ENCODE measurements at places on chromosomes 6 and 20.

- H3K27ac ChIP-seq = no peak overlapping the region
- H3K4me3 ChIP-seq = no peak overlapping the region
- DNase-seq = no peak
- H3K27me3 ChIP-seq = no peaks in the 10 kb centered on the region
- H3K36me3 ChIP-seq = no peaks in the 10 kb centered on the region
These were observed 674.2 kb upstream of the FLRT3 start for GRCh38 chr20:15011631-15012030.

GRCh38 chr6:163387317-163387716, 27.2 kb upstream of the QKI start:
- H3K36me3 ChIP-seq = no peaks in the 10 kb centered on the region
- no peaks in the 10 kb centered on the region for H3K27me3 ChIP-seq
- no peak for DNase-seq
- peaks cover 17% of the 10 kb centered on the region for H3K4me1 ChIP-seq
- H3K27ac ChIP-seq = no peak overlapping the region

DNA sequence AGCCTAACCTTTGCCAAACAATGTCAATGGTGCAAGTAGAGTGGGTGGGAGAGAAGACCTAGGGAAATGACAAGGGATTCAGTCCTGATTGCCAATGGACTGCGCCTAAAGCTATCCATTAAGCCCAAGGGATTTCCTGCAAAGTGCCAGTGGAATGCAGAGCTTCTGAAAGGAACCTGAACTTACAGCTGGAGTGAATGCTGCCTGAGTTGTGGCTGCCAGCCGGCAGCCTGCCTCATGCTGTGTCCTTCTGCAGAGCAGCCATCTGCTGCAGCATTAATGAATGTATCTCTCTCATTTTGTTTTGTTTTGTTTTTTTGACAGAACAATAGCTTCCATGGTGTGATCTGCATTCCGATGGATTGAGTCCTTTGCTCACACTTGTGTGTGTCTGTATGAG, 44.7 kb downstream of the SLC35F1 start:
- H3K36me3 ChIP-seq = no peaks in the 10 kb centered on the region
- H3K27me3 ChIP-seq = no peaks in the 10 kb centered on the region
- no peak overlapping the region for H3K27ac ChIP-seq
- no peaks in the 10 kb centered on the region for H3K4me1 ChIP-seq
- no peak overlapping the region for H3K4me3 ChIP-seq

DNA sequence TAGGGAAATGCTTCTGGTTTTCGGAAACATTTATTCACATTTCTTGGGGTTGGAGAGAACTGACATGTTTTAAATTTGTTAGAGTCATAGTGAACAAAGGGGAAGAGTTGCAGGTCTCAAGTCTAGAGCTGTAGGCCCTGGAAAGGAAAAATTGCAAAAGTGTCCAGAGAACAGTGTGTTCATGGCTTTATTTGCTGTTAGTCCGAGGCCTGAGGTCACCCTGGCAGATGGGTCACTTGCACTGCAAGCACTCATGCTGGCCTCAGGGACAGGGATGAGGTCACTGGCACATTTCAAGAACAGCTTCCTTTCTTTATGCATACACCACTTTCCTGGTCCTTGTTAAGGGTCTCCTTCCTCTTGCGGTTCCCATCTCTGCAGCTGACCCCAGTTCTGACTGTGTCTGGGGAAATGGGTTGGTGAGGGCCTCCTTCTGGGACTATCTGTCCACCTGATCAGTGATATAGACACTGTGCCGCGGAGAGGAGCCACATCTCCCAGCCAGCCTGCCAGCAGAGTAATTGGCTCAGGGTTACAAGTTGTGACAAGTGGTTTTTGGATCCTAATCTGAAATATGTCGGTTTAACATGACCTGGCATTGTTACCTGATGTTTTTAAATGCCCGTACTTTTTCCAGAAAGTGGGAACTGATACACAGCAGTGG, 194.0 kb downstream of the EYA4 start:
- no peak overlapping the region for H3K4me3 ChIP-seq
- no peaks in the 10 kb centered on the region for H3K36me3 ChIP-seq
- DNase-seq = no peak
- no peaks in the 10 kb centered on the region for H3K27me3 ChIP-seq
- H3K27ac ChIP-seq = no peak overlapping the region

DNA sequence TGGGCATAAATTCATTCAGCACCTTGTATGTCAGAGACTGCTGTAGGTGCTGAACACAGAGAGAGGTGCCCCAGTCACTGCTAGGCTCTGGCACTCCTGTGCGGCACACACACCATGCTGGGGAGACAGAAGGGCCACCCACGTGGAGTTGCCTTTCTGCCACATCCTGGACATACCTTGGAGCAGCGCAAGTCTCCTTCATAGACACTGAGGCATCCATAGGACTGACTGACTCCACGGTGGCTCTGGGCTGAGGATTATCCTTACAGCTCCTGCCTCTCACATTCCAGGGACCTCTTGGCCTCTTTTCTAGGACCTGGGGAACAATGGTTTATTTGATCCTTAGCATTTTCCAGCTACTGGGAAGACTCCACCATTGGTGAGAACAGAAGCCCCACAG, 26.0 kb upstream of the SLC22A23 start:
- DNase-seq = no peak
- no peaks in the 10 kb centered on the region for H3K4me1 ChIP-seq
- no peak overlapping the region for H3K4me3 ChIP-seq
- H3K27me3 ChIP-seq = no peaks in the 10 kb centered on the region
- no peaks in the 10 kb centered on the region for H3K36me3 ChIP-seq

DNA sequence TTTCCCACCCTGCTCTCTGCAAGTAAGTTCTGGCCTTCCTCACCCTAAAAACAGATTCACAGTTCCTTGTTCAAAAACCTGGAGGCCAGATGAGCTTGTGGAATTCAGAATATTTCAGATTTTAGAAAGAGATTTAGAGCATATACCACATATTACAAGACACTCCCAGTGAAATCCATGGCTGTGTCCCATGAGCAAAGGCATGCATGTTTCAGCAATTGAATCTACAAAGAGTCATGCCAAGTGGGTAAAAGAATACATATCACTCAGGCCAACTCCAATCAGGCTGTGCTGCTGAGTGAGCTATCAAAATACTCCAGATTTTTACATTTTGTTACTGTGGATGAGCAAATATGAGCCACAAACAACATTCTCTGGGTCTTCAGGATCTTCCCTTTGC, 10.2 kb upstream of the NEDD9 start:
- no peak overlapping the region for H3K4me3 ChIP-seq
- no peaks in the 10 kb centered on the region for H3K27me3 ChIP-seq
- DNase-seq = no peak
- no peak overlapping the region for H3K27ac ChIP-seq
- H3K4me1 ChIP-seq = no peaks in the 10 kb centered on the region

DNA sequence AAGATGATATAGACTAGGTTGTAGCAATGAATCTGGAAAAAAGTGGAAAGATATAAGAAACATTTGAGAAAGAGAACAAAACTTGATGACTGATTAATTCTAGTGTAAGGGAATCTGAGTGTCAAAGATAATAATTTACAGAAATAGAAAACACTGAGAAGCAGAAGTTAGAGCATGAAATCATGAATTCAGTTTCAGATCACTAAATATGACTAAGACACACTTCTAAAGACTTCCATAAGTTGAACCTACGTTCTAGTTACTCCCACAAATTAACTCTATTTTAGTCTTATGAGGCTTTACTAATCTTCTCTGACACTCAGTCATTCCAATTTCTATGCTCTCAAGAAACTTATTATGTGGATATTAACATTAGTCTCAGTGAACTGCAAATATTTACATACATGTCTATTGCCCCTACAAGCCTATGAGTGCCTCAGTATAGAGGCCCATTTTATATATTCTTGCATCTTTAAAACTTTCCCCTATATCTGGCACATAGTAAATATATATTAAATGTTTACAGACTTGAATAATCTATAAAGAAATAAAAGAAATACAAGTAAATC, 30.4 kb downstream of the IBTK start:
- DNase-seq = no peak
- no peak overlapping the region for H3K27ac ChIP-seq
- no peaks in the 10 kb centered on the region for H3K4me1 ChIP-seq
- H3K4me3 ChIP-seq = no peak overlapping the region

DNA sequence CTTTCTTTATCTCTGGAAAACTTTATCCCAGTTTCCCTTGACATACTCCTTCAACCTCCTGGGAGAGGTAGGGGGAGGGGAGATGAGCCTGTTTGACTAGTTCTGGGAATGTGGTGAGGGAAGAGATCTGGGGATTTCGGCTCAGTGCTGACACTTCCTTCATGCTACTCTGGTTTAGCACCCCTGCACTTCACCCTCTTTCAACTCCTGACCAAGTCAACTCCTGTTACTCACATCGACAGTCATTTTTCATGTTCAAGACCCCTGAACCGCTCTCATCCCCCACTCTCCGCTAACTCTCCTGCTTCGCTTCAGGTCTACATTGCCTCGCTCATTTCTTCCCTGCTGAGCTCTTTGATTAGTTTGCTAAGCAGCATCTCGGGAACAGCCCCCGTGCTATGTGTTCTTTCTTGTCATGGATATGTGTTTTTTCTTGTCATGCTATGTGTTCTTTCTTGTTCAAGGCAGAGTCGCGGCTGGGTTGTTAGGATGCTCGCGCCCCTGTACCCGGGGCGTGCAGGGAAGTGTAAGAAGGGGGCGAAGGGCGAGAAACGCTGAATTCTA, 16.6 kb upstream of the TRIM27 start:
- no peak for DNase-seq
- peak overlapping the region; percentile 48 for H3K4me3 ChIP-seq
- no peaks in the 10 kb centered on the region for H3K27me3 ChIP-seq
- H3K4me1 ChIP-seq = peaks cover 53% of the 10 kb centered on the region
- H3K27ac ChIP-seq = peak overlapping the region; percentile 46
- H3K36me3 ChIP-seq = no peaks in the 10 kb centered on the region

- DNase-seq = peak; percentile 86
- peak within 1 kb of the TSS; percentile 93 for H3K27ac ChIP-seq
- H3K4me1 ChIP-seq = peaks cover 41% of the 10 kb centered on the region
- peaks cover 1% of the 10 kb centered on the region for H3K36me3 ChIP-seq
These were observed at the start of gene RIPK1 for GRCh38 chr6:3068329-3069214. Gene RIPK1 (plus strand): TSS chr6:3068494. CDS start chr6:3076824, 8,330 bp downstream.

DNA sequence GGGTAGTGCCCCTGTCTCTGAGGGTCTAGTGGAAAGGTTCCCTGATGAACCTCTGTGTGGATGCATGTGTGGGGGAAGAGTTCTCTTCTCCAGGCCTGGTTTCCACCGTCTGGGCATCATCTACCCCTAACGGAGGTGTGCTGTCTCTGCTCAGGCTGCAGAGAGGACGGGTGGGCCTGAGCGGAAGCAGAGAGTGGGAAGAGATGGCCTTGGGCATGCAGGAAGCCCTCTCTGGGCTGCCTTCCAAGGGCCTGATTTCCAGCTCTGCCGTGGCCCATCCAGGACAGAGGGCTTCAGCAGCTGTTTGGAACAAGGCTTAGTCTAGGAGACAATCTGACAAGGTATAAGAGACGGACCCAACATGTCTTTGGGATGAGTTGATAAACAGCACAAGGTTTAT, 220.1 kb upstream of the DTNBP1 start:
- H3K4me3 ChIP-seq = no peak overlapping the region
- no peak overlapping the region for H3K27ac ChIP-seq
- H3K4me1 ChIP-seq = peaks cover 47% of the 10 kb centered on the region
- DNase-seq = no peak
- no peaks in the 10 kb centered on the region for H3K27me3 ChIP-seq

- no peak for DNase-seq
- H3K4me3 ChIP-seq = no peak overlapping the region
- no peak overlapping the region for H3K27ac ChIP-seq
- H3K27me3 ChIP-seq = no peaks in the 10 kb centered on the region
- no peaks in the 10 kb centered on the region for H3K36me3 ChIP-seq
These were observed 78.4 kb downstream of the RNASET2 start for GRCh38 chr6:166877906-166878305.

- no peaks in the 10 kb centered on the region for H3K4me1 ChIP-seq
- DNase-seq = no peak
- H3K4me3 ChIP-seq = no peak overlapping the region
- H3K36me3 ChIP-seq = no peaks in the 10 kb centered on the region
These were observed 560.5 kb downstream of the HAO1 start for GRCh38 chr20:7379621-7380220.

- no peaks in the 10 kb centered on the region for H3K27me3 ChIP-seq
- DNase-seq = no peak
- H3K4me1 ChIP-seq = peaks cover 39% of the 10 kb centered on the region
- H3K36me3 ChIP-seq = no peaks in the 10 kb centered on the region
These were observed 77.2 kb downstream of the UTRN start for GRCh38 chr6:144362042-144363018.

DNA sequence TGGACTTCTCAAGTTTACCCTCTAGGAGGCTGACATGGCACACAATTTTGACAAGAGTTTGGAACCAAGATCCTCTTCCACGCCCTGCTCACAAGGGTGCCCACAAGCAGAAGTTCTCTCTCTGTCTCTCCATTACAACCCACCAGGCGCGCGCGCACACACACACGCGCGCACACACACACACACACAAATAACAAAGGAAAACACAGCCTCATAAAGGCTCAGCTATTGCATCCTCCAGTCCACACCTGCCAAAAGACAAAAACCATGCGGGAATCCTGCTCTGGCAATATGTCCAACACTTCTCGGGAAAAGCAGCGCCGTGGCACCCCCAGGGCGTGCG, 870 bp downstream of the PAK5 start:
- H3K27me3 ChIP-seq = peaks cover 14% of the 10 kb centered on the region
- no peak overlapping the region for H3K27ac ChIP-seq
- no peak overlapping the region for H3K4me3 ChIP-seq

DNA sequence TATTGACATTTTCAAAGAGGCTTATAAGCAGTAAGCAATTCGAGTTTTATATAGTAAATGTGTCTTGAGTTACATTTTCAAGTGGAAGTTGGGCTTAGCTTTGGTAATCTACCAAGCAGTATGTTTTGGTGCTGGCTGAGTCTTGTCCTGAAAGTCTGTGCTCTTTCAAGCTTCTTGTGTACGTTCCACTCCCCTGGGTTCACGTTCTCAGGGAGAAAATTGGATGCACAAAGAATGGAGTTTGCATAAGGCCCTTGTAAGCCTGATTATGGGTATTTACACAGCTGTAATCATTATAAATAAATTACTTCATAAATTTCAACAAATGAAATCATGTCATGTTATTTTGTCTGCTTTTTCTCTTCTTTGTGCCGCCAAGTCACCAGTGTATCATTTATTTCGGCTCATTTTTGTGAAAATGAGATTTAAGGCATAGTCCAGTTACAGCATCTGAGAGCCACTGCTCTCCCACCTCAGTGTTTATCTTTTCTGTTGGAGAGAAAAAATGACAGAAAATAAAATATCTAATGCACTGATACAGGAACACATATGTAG, 262.5 kb downstream of the BTBD3 start:
- no peaks in the 10 kb centered on the region for H3K4me1 ChIP-seq
- no peak overlapping the region for H3K4me3 ChIP-seq
- no peak for DNase-seq
- H3K27me3 ChIP-seq = no peaks in the 10 kb centered on the region

- no peaks in the 10 kb centered on the region for H3K4me1 ChIP-seq
- DNase-seq = no peak
- H3K36me3 ChIP-seq = no peaks in the 10 kb centered on the region
- no peak overlapping the region for H3K4me3 ChIP-seq
These were observed 62.1 kb downstream of the GINS1 start for GRCh38 chr20:25469558-25469957.
